ENCODE measurements at places on chromosomes 11 and 22.
A peak's percentile ranks its signal among the peaks of the same experiment; 100 is the strongest.

DNA sequence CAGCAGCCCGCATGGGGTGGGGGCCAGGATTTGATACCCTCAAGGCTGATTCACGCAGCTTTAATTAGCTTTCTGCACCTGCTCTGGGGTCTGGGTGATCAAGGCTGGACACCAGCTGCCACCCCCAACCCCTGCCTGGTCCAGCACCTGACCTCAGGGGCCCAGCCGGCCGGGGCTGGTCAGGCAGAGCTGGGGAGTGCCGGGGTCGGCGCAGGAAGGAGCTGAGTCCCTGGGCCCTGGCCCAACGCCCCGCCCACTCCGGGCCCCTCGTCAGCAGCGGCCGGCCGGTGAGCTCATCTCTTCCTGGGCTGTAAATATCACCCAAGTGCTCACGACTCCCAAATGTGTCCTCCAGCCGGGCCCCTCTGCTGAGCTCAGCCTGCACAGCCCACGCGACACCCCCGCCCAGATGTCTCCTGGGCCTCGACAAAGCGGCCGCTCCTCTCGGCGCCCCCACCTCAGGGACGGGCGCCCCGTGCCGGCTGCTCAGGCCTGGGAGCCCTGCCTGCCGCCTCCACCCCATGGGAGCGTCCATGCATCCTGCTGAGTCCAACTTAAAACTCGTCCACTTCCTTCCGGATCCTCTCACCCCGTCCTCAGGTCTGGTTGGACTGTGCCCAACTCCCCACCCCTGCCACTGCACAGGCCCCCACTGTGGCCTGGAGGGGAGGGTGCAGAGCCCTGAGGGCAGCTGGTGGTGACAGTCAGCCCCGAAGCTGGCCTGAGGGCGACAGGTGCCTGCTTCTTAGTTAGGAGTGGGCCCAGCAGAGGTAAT is 29.0 kb downstream of the RTN4R start:
- DNase-seq: no peak

DNA sequence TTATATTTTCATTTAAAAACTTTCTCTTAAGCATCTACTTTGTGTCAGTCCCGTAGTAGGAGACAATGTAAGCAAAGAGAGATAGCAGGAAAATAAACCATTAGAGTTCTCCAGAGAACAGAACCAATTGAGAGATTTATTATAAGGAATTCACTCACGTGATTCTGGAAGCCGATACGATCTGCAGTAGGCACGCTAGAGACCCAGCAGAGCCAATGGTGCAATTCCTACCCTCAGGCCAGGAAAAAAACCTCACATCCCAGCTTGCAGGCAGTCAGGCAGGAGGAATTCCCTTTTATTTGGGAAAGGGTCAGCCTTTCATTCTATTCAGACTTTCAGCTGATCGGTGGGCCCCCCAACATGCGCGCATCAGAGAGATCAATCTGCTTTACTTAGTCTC is 7.3 kb upstream of the PLEKHA7 start:
- DNase-seq: no peak

DNA sequence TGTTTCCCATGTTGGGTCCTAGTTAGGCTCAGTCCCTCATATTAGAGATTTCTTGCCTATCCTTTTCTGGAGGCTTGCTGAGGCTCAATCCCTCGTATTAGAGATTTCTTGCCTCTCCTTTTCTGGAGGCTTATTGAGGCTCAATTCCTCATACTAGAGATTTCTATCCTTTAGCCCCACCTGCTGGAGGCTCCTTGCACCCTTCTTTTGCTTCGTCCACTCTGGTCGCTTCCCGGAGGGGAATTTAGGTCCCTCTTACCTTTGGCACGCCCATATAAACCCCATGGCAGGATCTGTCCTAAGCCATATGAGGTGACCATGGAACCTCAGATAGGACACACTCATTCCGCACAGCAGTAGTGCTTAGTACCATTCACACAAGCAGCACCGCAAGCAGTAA is 15.9 kb downstream of the CYP2D6 start:
- DNase-seq: no peak

GRCh38 chr11:96049426-96049825 is 125.5 kb upstream of the MTMR2 start:
- DNase-seq: no peak

DNA sequence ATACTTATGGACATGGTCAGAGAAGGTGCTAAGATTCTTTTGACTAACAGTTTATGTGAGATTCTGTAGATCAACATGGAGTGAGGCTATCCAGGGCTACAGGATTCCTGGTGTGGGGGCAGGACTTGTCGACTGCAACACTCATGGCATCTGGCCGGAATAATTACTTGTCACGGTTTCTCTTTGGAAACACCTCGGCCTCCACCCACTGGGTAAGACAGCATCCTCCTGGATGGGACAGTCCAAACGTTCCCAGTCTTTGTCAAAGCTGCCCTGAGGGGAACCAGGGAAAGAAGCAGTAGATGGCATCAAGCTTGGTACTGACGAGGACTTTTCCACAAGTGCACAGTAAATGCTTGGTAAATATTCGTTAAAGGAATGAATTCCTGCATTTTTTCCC is 762.8 kb downstream of the BRD1 start:
- no peak for DNase-seq

DNA sequence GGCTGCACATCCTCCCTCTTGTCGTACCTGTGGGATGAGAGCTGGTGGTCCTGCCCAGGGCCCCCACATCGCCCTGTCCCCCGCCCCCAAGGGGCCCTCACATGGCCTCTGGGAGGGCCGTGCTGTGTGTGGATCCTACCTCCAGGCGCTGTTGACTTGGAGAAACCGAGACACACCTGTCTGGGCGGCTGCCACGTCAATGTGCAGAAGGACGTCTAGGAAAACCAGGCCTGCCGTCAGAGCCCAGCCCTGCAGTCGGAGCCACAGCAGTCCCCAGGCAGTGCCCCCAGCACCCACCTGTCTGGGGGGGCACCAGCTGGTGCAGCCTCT is 14.2 kb downstream of the ALG12 start:
- DNase-seq: no peak

GRCh38 chr22:46866591-46866990 is 104.1 kb downstream of the TBC1D22A start:
- DNase-seq: no peak

- DNase-seq: no peak
Observed at GRCh38 chr11:70200212-70200844, 2.8 kb upstream of the FADD start.

GRCh38 chr11:13965337-13965736 is 2.8 kb downstream of the SPON1 start:
- DNase-seq: no peak

DNA sequence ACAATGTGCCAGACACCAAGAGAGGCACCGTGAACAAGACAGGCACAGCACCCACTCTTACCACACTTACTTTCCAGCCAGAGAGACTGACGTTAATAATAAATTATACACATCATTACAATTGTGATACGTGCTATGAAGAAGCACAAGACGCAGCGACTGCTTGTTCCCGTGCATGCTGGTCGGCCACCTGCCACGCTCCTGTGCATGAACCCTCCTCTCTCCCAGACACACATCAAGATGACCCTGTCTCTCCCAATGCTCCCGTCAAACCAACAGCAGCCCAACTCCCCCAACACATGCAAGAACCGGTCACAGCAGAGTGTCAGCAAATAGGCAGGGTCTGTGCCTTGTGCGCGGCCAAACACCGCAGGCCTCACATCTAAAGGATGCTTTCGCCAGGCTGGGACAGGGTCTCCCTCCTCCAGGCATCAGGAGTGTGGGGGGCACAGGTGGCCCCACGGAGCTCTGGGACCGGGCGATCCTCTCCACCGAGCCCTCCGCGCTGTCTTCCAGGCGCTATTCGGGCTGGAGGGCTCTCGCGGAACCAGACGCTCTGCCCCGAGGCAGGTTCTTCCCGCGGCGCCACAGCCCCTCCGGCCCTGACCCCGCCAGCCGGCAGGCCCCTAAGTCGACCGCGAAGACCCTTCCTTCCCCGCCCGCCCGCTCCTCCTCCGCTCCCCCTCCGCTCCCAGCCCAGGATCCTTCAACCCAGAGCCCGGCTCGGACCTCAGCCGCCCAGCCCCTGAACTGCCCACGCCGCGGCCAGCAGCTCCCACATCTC is 533 bp downstream of the SERGEF start:
- DNase-seq: no peak

- no peak for DNase-seq
Observed at GRCh38 chr11:20120134-20120925, 39.9 kb downstream of the DBX1 start.

- DNase-seq: no peak
Observed at GRCh38 chr11:34104680-34105078, 750 bp upstream of the NAT10 start.

DNA sequence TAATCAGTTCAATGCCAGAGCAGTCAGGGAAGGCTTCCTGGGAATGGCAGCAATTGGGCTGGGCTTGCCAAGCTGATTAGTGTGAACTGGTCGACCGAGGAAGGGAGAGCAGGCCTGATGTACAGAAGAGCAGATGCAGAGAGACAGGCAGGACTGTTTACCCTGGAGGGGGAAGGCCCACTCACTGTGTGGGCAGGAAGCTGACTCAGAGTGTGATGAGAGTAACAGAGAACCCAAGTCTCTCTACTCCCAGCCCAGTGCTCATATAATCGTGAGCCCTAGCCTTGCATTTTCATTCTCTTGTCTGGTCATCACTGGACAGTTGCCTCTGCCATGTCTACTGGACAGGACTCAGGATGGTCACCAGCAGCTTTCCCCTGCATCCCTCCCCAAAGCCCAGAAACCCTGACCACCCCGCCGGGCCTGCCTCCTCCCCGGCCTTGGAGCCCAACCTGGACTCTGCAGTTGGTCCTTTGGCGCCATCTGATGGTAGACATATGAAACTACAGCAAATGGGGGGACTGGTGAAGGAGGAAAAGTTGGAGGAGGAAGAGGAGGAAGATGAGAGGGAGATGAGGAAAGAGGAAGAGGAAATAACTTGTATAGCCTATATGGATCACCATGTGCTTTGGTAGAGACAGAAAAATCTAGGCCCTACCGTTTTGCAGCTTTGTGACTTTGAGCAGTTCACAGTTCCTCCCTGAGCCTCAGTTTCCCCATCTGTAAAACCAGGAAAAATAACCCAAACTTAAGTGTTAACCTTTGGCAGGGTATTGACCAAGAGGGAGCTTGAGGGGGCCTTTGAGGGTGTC is 43.4 kb upstream of the PRDM11 start:
- DNase-seq: peak; percentile 61

- no peak for DNase-seq
Observed at GRCh38 chr11:79939111-79939510, 498.3 kb upstream of the TENM4 start.

- DNase-seq: no peak
Observed at GRCh38 chr11:16912692-16913111, 101.5 kb downstream of the PLEKHA7 start.

DNA sequence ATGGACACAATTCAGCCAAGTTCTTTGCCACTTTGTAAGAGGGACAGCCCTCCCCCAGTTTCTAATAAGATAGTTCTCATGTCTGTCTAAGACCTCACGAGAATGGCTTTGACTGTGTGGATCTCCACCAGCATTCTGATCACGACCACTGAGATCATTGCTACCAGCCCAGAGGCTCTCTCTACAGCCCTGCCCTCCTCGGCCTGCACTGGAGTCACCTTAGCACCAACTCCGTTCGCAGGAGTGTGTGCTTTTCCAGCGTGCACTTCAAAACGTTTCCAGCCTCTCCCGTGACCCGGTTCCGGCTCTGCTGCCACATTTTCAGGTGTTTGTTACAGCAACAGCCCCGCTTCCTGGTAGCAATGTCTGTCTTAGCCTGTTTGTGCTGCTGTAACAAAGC is 26.2 kb downstream of the TSPAN32 start:
- DNase-seq: no peak

- DNase-seq: no peak
Observed at GRCh38 chr11:78131956-78132355, 7.5 kb downstream of the ALG8 start.

DNA sequence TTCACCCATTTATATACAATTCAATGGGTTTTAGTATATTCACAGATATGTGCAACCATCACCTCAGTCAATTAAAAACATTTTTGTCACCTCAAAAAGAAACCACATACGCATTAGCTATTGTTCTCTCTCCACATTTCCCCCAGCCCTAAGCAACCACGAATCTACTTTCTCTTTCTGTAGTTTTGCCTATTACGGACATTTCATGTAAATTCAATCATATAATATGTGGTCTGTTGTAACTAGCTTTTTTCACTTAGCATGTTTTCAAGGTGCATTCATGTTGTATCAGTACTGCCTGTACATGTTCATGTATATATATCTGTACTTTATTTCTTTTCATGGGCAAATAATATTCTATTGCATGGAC is 104.7 kb upstream of the RRM1 start:
- DNase-seq: no peak

GRCh38 chr11:20249378-20249777 is 89.1 kb upstream of the DBX1 start:
- DNase-seq: no peak

Measured in RCC 7860 (cell line).